Hypothalamus (tissue), 51 donors: ENCODE measurements at places on chromosomes 5 and 9.

DNA sequence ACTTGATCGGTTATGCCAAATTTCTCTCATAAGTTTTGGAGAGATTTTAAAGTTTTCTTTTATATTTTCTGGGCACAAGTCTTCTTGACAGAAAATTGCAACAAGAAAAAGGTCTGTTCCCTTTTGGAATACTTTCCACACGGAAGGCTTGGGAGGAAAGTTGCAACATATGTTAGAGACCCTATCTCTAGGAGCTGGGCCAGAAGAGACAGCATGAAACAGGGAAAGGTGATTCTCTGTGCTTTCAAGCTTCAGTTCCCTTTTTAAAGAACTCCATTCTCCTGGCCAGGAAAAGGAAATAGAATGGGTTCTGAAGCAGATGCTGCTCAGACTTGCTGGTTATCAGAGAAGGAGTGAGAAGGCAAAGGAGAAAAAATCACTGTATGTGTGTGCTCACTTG, 368.3 kb downstream of the SPATA31D1 start:
- no peak for DNase-seq

DNA sequence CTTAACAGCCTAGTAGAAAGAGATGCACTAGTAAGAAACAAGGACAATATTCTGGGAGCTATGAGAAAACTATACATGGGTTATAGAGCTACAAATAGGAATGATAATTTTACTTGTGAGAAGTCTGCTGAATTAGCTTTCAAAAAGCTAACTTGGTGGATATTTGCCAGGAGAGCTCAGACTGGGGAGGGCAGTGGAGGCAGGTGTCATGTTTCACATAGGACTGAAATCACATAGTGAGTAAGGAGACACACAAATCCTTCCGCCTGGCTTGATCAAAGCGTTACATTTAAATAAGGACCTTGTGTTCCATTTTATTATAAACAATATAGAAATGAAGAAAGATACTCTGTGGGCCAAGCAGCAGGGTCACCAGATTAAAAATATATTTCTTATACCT, 235.0 kb downstream of the ISL1 start:
- DNase-seq = no peak

- DNase-seq = no peak
These were observed 619 bp upstream of the APC start for GRCh38 chr5:112737070-112737462.

DNA sequence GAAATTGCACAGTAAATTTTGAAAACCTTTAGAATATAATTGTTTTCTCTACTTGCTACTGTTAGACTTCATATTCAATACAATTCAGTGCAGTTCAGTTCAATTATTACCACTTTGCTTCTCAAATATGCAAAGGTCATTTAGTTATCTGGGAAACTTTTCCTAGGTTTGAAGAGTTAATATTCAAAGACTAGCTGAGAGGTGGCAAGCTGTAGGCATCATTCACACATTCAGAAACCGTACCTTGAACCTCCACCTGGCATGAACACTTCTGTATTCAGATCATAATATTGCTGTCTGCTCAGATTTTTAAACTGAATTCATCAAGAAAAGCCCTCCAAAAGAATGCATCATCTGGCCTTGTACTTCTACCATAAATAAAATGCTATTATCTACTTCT, 162.1 kb upstream of the PCSK5 start:
- DNase-seq = no peak

GRCh38 chr5:93017376-93017775, 563.6 kb downstream of the NR2F1-AS1 start:
- DNase-seq = no peak

DNA sequence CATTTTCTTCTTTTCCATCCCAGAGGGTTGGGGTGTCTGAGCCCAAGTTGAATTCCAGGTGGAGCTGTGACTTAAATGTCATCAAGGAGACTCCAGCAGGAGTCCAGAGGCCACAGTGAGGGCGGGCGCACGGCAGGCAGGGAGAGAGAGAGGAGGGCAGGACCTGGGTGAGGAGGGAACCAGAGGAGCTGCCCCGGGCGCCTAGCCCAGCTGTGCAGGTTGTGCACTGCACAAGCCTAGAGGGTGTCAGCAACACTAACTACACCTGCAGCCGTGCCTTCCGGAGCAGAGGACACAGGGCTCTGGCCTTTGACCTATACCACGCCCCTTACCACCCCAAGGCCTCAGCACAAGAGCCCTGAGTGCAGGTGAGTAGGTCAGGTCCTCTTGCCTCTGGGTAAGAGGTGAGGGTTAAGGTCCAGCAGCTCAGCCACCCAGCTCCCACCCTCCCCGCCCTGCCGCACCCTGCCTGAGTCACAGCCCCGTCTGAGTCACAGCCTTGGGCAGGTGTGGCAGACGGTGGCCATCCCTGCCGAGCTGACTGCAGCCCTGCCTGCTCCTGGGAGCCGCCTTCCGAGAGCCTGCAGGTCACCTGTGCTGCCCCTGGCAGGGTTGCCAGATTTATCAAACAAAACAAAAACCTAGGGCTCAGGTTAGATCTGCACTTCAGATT, 6.4 kb upstream of the AGPAT2 start:
- no peak for DNase-seq

- no peak for DNase-seq
These were observed 10.5 kb upstream of the SCGB3A1 start for GRCh38 chr5:180601591-180602480.

DNA sequence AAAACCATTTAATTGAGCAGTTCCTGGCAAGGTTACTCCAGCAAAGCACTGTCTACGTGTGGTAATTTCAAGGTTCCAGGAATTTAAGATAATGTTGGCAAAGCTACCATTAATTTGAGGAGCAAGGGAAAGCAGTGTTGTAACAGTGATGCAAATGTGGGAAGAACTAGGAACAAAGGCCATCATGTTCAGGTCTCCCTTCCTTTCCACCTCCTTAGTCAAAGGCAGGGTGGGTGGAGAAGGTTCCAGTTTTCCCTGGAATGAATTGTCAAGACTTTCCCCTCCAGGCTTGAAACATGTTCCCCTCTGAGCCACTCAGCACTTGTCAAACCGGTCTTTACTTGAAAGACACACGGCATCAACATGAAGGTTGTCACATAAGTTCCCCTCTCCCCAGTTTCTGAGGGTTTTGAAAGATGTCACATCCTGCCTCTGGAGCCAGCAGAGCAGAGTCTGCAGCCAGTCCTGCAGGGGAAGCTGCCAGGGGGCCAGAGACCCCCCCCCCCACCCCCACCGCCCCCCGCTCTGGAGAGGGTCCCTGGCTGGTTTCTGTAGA, 226.0 kb downstream of the GAS1 start:
- no peak for DNase-seq

GRCh38 chr5:174384509-174384947, 339.0 kb downstream of the NSG2 start:
- DNase-seq = no peak

GRCh38 chr9:93397661-93398373, 53.7 kb upstream of the FAM120A start:
- no peak for DNase-seq

DNA sequence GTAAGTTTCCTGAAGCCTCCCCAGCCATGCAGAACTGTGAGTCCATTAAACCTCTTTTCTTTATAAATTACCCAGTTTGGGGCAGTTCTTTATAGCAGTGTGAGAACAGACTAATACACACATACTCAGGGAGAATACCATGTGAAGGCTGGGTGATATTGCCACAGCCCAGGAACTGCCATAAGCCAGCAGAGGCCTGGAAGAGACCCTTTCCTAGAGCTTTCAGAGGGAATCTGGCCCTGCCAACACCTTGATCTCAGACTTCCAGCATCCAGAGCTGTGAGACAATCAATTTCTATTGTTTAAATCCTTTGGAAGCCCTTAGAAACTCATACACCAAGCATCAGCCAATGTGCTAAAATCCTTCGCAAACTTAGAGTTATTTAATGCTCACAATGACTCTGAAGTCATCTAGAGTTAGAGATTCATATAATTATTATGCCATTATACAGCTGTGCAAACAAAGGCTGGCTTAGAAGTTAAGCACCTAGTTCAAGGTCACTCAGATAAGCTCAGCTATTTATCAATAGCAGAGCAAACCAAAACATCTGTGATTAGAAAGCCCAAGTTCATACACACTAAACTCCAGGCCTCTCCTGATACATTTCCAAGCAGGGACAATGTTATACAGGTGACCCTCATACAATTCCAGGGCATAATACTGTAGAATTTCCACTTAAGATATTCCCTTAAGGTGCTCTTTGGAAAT, 531.8 kb upstream of the DAP start:
- DNase-seq = no peak

GRCh38 chr5:32565145-32565544, 20.2 kb upstream of the SUB1 start:
- no peak for DNase-seq

DNA sequence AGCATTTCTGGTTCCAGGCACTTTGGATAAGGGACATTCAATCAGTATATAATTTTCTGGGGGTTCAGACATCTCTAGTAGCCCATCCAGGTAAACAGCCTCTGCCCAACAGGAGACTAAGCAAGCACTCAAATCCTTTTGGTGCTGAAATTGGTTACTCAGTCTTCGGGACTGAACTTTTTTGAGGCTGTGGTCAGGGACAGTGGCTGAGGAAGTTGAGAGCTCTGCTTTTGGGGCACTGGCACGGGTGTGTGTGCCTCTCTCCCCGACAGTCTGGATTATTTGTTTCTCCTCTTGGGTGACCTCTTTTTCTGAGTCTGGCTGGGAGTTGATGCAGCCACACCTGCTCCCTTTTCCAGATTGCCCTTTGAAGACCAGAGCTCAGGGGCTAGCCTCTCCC, 47.6 kb downstream of the ACER2 start:
- DNase-seq = no peak

GRCh38 chr9:35882263-35882848, 12.2 kb upstream of the OR13J1 start:
- peak; percentile 37 for DNase-seq

- DNase-seq = no peak
These were observed 9.7 kb downstream of the SCAI start for GRCh38 chr9:125133403-125134329.

DNA sequence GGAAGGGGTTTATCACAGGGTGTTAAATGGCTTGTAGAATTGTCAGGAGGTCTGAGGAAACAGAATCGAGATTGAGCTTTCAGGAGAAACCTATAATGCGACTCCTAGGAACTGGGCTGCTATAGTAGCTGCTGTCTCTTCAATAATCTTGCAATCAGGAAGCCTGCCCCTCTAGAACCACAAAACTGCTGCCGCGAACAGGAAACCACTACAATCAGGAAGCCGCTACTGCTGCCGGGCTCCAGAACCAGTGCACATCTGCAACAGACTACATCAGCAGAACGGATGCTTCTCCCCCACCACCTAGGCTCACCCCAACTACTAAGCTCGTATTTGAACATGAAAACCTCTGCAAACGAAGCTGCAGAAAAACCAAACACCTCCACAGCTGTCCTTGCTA, 31.6 kb downstream of the TNFSF8 start:
- DNase-seq = peak; percentile 5

- DNase-seq = no peak
These were observed 6.9 kb upstream of the IGFBPL1 start for GRCh38 chr9:38431116-38431515.

GRCh38 chr9:124040935-124041816, 29.6 kb downstream of the LHX2 start:
- DNase-seq = no peak

GRCh38 chr9:79060766-79061165, 511.0 kb upstream of the TLE4 start:
- DNase-seq = no peak

DNA sequence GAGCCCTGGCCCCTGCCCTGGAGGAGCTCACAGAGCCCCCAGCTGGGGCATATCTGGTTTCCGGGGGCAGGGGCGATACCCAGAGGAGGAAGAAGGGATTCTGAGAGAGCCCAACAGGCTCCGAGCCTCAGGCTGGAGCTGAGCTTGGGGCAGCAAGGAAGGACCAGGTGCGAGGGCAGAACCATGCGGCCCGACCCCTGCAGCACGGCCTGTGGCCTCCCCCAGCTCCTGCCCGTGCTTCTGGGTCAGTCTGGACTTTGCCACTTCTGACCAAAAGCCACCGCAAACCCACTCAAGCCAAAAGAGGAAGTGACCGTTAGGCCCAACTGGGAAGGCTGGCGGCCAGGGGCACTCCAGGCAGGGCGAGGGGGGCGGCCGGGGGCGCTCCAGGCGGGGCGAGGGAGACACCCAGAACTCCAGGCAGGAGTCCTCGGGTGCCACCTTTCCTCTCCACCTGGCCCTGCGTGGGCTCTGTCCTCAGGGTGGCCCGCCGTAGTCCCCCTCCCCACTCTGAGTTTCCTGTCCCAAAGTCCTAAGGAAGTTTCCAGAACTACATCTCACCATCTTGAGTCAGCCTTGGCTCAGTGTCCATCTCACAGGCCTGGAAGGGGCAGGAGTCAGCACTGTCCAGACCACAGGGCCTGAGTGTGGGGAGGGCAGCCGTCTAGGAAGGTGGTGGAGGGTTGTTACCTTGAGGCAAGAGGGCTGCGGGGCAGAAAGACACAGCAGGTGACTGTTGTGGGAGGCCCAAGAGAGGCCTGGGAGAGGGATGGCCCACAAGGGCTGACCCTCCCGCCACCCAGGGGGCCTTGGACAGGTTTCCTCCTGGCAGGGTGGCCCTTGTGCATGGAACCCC, 946 bp upstream of the LTC4S start:
- no peak for DNase-seq

DNA sequence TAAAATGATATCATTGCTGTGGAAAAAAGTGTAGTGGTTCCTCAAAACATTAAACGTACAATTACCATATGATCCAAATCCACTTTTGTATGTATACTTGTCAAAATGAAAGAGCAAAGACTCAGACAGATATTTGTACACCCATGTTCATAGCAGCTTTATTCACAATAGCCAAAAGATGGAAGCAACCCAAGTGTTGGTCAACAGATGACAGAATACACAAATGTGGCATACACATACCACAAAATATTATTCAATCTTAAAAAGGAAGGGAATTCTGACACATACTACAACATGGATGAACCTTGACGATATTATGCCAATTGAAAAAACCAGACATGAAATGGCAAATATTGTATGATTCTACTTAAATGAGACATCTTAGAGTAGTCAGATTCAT, 524.5 kb upstream of the WWC1 start:
- DNase-seq = no peak

GRCh38 chr9:131623655-131624330, 78.5 kb downstream of the PRRT1B start:
- no peak for DNase-seq

DNA sequence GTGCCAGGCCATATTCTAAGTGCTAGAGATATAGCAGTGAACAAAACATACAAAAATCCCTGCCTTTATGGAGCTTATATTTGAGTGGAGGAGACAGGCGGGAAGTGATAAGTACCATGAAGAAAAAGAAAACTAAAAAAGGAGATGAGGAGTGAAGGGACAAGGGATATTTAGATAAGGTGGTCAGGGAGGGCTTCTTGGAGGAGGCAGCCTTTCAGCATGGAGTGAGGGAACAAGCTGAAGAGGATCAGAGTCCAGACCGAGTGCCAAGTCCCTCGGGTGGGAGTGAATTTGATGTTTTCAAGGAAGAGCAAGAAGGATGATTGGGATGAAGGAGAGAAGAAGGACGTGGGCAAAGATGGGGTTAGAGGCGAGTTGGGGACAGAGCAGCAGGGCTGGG, 190.5 kb downstream of the FSTL4 start:
- DNase-seq = no peak

GRCh38 chr9:93058355-93059010, at the start of gene SUSD3:
Gene SUSD3, plus strand, starts transcription at chr9:93058701. Its CDS starts 42 bp downstream, at chr9:93058743.
- DNase-seq = no peak

GRCh38 chr5:16723821-16724220, 107.0 kb upstream of the RETREG1 start:
- DNase-seq = no peak

GRCh38 chr9:124929464-124929863, 11.4 kb downstream of the GOLGA1 start:
- DNase-seq = no peak

- DNase-seq = no peak
These were observed 64.1 kb downstream of the PLAC8L1 start for GRCh38 chr5:146041180-146041789.

- DNase-seq = no peak
These were observed 185.2 kb downstream of the DCP2 start for GRCh38 chr5:113161806-113162205.
